ENCODE measurements at places on chromosomes 11 and 22.

DNA sequence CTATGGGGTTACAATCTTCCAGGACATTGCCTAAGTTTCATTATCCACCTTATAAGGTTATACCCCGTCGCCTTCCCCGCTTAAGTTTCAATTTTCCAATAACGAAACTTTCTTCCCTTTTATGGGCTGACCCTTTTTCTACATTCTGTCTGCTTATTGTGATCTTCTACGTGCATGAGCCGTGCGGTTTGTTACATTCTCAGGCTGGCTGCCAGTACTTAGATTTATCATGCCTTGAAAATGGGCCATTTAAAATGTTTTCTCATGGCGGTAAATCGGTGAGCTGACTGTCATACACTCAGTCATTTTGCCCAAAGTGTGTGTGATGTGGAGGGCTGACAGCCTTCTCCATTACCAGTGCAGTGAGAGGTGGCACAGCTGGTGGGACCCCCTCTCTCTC, 23.3 kb downstream of the DGCR6L start:
- no peak for DNase-seq

DNA sequence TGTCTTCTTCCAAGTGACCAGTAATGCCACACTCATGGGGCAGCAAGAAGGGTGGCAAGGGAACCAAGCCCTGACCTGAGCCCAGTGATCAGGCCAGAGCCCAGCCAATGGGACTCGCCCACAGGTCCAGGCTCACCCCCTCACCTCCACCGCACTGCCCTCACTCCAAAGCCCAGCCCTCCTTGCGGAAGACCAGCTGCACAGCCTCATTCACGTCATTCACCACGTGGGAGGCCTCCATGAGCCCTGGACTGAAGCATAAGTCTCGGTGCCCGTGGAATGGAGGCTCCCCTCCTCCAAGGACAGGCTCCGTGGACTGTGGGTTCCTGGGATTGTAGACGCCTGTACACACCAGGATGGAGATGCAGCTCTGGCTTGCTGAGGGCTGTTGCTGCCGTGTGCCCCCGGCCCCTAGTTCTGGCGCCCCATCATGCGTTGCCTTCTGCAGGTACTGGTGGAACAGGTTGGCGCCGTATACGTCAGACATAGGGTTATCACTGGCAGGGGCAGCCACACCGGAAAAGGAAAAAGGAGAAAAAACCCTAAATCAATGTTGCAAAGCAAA, 16.8 kb upstream of the TMEM121B start:
- DNase-seq: no peak

- no peak for DNase-seq
These were observed 92.5 kb upstream of the PRDM11 start for GRCh38 chr11:45053736-45054446.

- no peak for DNase-seq
These were observed 311.5 kb downstream of the MN1 start for GRCh38 chr22:27490080-27490479.

GRCh38 chr11:74845978-74846517, 97.4 kb downstream of the RNF169 start:
- no peak for DNase-seq

Measured in CD4-positive, alpha-beta memory T cell (primary cell).